ENCODE measurements at places on chromosomes 3 and 15.
A peak's percentile ranks its signal among the peaks of the same experiment; 100 is the strongest.

DNA sequence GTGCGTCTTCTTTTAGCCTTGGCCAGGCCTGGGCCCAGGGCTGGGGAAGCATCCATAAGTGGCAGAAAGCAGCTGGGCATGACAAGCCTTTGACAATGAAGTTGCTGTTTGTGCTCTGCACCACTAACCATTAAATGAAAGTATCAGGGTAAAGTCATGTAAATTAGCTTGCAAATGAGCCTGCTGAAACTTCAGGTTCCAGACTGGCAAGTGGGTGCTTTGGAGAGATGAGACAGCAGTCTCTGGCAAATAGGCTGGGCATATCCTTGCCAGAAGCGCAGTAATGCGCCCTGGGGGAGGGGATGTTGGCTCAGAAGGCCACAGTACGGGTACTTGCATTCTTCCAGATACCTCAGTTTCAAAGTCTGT is 40.7 kb downstream of the RAB6B start:
- DNase-seq, result no peak

DNA sequence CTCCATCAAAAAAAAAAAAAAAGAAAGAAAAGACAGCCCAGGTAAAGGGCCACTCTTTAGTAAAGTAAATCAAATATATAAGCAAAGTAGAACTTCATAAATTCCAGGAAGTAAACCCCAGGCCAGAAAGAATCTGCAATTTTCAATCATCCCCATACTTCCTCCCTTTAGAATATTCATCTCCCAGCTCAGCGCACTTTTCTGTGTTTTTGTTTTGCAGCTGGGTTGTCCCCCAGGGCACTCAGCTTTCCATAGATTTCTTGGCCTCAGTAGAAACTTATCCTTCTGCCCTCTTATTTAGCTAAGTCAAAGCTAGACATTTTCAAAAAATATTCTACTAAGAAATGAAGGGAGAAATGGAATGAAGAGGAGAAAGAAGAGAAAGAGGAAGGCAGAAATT is 24.0 kb upstream of the SPRED1 start:
- no peak for DNase-seq

GRCh38 chr15:43872416-43873020 is 45.7 kb downstream of the WDR76 start:
- DNase-seq, result peak; percentile 88

DNA sequence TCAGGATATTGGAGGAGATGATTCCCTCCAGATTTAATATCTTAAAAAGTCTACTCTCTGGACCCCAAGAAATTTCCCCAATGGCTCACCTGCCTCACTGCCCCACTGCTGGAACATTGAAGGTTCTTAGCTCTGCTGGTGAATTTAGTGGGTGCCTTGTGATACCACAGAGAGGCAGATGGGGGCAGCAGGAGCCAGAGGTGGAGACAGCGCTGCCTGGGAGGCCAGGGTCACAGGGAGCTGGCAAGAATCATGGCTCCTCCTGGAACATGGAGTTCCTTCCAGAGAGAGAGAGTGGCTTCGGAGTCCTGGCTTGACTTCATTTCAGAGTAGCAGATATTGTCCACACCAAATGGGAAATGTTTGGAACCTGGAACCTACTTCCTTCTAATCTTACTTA is 263.5 kb upstream of the CFAP20DC start:
- DNase-seq, result peak; percentile 66

DNA sequence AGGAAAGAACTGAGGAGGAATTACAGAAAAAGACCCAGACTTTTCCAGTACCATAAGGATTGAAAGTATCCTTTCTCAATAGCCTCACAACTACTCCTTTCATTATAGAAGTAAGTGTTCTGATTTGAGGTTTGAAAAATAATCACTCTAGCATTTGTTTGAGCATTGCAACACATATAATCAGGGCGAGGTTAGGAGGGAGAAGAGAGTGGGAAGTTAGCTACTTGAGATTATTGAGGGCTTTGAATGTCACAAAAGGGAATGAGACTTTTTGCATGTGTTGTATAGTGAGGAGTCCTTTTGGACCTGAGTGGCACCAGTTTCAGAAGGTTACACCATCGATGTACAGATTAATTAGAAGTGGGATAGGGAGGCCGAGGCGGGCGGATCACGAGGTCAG is 65.2 kb upstream of the TNIK start:
- DNase-seq, result peak; percentile 6

DNA sequence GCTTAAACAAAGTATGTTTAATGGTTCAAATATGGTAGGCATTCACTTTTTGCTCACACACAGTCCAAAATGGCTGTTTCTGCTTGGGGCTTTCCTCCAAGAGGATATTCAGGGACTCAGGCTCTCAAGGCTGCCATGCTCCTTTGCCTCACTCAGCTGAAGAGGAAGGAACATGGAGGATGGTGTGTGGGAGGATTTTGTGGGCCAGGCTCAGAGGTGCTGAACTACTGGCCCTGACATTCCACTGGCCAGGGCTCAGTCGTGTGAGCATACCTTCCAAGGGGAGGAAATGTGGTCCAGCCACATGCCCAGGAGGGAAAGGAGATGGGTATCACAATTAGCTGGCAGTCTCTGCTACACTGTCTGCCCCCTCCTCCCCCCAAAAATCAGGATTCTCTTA is 8.7 kb downstream of the PXYLP1 start:
- no peak for DNase-seq

- DNase-seq, result no peak
Measured at GRCh38 chr3:139523718-139524117, 15.8 kb downstream of the RBP1 start.

- DNase-seq, result no peak
Measured at GRCh38 chr3:7787871-7788828, 713.5 kb upstream of the LMCD1 start.

DNA sequence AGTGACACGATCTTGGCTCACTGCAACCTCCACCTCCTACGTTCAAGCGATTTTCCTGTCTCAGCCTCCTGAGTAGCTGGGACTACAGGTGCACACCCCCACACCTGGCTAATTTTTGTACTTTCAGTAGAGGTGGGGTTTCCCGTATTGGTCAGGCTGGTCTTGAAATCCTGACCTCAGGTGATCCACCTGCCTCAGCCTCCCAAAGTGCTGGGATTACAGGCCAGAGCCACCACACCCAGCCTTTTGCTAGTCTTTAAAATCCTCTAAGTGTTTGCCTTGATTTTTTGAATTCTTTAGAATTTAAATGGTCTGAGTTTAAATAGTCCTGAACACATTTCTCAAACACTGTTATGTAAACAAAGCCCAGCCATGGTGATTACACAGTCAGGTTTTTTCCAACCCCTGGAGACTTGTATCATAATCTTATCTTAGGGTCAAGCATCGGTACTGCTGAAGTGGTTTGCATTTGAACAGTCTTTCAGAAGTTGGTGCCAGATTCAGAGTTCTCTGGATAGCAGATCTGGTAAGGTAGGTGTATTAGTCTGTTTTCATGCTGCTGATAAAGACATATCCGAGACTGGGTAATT is 28.2 kb upstream of the PIAS1 start:
- no peak for DNase-seq

DNA sequence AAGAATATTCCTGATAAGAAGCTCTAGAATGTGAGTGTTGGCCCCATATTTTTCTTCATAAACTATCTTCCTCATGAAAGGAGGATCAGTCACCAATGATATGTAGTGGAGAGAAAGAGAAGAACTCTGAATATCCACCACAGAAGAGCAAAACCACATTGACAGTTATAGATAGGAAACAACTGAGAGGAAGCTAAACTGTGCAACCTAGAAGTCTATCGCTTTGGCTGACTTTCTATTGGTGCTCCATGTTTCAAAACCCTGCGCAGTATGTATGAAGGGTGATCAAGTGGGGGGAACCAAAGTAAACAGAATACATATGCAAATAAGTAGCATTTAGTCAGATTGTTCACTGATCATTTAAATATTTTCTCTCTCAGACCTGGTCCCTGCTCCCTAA is 41.0 kb upstream of the ZNF280D start:
- DNase-seq, result no peak

DNA sequence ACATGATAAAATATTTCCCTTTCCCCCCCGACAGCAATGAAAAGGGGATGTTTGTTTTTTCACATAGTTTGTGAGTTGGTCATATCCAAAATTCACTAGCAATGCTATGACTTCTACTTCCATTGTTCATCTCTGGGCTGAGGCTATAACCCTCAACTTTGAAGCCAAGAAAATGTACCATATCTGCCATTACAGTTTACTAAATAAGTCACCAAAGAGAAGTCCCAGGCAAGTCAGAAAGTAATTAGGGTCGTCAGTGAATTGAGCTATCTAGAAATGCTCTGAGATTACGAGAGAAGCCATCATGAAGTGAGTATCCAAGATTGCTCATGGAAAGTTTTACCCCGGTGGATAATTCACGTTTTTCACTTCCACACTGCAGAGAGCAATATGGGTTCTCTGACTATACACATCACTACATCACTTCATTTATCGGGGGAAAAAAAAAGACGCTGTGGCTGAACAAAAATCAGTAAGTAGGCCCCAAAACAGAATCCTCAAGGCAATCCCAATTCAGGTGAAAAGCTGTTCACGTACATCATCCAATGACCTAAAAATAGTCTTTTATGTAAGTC is 1.4 kb downstream of the PEAK1 start:
- peak; percentile 72 for DNase-seq

- no peak for DNase-seq
Measured at GRCh38 chr15:99434506-99435112, 131.2 kb upstream of the MEF2A start.

GRCh38 chr3:43496740-43497375 is 125.0 kb downstream of the ANO10 start:
- DNase-seq, result no peak

- no peak for DNase-seq
Measured at GRCh38 chr15:48507416-48508065, 138.0 kb downstream of the FBN1 start.

- DNase-seq, result no peak
Measured at GRCh38 chr15:73051391-73051806, 864 bp upstream of the NEO1 start.

DNA sequence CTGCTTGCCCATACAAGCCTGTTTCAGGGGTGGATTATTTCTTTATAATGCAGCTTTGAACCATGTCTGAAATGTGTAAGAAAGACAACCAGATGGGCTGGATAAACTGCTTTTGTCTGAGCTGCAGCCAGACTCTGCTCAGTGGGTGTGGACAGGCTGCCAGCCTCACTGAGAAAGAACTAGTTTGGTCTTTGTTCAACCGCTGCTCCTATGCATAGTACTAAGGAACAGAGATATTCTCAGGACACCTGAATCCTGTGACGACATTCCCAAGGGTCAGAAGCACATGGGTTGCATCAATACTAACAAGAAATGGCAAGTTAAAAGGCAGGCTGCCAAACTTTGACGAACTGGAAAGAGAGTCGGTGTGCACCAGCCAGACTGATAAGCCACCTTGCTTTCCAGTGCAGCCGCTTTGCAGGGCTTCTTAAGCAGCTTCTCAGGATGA is 57.2 kb downstream of the PLD1 start:
- DNase-seq, result peak; percentile 51

DNA sequence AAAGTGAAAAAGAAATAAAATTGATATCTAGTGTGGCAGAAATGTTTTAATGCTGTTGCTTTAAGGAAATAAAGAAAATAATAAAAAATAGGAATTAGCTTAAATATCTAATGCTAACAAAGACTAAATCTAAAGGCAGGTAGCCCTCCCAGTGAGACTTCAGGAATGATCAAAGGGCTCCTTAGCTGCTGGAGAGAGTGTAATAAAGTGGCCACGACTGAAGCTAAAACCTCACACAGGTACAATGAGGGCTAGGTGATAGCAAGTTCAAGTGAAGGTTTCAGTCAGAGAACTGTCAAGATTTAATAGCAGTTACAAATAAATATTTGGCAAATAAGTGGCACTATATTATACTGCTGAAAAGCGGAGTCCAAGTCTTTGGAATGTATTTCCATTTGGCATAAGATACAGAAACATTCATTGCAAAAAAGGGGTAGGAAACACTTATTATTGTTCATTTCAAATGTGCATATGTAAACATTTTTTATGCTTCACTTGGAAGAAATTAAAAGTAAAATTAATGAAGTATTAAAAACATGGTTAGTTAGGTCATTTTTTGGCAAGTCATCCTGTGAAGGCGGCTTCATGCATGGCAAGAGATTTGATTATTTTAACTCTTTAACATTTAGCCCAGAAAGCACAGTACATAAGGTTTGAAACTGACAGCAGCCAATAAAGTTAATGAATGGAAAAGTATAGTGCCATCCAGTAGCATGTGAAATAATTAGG is 168.2 kb downstream of the ECT2 start:
- no peak for DNase-seq

DNA sequence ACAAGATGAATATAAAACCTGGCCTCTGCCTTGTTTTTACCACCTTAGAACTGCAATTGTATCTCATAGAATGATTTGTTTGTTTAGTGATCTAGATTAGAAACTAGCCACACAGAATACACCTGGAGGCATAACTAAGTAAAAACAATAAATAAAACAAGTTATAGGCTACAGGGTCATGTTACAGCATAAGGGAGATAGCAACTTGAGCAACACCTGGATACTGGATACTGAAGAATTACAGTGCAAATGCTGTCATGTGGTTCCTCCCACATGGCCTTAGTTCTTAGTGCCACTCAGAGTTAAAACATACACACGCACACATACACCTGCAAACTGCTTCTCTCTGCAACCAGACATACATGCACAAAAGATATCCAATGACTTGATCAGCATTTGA is 563.4 kb upstream of the DPPA4 start:
- no peak for DNase-seq

- peak; percentile 10 for DNase-seq
Measured at GRCh38 chr15:83118291-83118827, 10.9 kb downstream of the TM6SF1 start.

- DNase-seq, result no peak
Measured at GRCh38 chr3:9448071-9448470, 50.7 kb downstream of the SETD5 start.

DNA sequence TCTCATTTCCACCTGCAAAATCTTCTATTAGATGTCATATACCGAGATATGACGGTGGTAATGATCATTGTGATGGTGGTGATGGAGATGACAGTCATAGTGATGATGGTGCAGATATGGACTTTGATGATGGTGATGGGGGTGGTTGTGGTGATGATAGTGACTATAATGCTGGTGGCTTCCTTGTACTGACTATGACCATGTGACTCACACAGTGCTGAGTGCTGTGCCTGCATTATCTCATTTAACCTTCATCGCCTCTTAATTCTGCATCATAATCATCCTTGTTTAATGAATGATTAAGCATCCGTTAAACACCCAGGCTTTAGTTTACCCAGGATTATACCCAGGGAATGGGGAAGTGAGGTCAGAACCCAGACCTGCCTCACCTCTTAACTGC is 331.7 kb downstream of the FEZF2 start:
- DNase-seq, result no peak

GRCh38 chr3:88312256-88312655 is 162.5 kb downstream of the C3orf38 start:
- DNase-seq, result no peak

GRCh38 chr15:95701410-95701809 is 629.1 kb upstream of the NR2F2 start:
- DNase-seq, result no peak

Measured in osteoblast (primary cell).